ENCODE measurements at places on chromosomes 7 and 10.
A peak's percentile ranks its signal among the peaks of the same experiment; 100 is the strongest.

DNA sequence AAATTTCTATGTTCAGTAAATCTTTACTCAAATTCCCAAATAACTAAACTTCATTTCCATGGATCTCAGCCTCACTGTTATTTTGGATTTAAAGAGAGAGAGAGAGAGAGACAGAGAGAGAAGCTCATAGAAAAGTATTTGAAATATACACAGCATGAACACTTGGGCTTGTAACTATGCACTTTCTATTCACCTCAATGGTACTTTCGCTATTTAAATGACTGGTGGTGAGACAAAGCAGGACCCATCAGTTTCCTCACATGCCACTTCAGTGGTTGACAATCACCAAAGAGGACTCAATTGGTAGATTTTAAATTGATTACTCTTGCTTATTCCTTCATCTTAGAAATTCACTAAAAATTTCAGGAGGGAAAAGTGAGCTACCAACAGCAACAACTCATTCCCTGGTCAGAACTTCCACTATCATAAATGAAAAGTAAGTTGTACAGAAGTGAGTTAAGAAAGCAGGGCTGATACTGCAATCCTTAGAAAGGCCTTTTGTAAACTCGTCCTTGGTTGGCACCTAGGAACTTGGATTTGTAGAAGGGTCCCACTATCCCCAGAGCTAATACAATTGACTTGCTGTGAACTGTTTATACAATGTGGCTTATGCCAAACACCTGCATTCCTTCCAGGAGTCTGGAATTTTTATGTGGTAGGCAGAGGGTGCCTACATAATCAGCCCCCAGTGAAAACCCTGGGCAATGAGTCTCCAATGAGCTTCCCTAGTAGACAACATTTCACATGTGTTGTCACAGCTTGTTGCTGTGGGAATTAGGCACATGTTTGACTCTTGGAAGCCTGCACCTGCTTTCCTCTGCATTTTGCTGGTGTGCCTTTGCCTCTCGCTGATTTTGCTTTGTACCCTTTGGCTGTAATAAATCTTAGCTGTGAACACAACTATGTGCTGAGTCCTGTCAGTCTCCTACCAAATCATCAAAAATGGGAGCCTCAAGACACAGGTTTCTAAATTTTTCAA lies 10.8 kb downstream of the ERLIN1 start:
- no peak for DNase-seq

DNA sequence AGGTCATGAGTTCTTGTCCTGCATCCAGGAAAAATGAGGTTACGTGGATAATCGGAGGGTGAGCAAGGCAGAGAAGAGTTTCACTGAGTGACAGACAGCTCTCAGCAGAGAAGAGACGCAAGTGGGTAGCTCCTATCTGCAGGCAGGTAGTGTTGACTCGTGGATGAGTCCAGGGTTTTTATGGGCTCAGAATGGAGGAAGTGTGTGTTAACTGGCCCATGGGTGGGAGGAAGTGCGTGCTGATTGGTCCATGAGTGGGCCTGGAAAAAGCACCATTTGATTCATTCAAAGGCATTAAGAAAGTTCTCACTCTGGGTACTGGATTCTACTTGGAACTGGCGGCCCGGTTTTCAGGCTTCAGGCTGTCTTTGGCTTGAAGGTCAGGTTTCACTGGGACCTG lies 4.8 kb upstream of the DMTF1 start:
- DNase-seq = no peak

GRCh38 chr7:100506356-100506923 lies 22.7 kb downstream of the NYAP1 start:
- no peak for DNase-seq

DNA sequence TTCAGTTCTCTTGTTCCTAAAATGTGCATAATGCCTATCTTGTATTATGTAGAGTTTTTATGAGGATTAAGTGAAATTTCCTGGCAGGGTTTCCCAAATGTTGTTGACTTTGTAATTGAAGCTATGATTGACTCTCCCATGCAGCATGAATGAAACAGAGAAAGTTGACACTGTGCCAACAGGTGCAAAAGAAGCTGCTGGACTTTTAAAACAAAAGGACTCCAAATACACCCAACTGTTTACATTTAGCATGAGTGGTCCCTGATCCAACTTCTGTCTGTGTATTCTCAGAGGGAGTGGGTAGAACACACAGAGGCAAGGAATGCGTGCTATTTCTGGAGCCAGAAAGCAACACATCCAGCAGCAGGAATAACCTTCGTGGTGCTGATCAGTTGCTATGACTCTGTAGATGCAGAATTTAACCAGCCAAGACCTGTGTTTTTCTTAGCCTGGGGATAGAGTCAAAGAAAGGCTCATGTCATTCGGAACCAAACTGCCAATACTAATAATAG lies 14.4 kb upstream of the RBM20 start:
- DNase-seq = peak; percentile 84

- DNase-seq = no peak
Measured at GRCh38 chr10:82191653-82192052, 316.7 kb downstream of the NRG3 start.

DNA sequence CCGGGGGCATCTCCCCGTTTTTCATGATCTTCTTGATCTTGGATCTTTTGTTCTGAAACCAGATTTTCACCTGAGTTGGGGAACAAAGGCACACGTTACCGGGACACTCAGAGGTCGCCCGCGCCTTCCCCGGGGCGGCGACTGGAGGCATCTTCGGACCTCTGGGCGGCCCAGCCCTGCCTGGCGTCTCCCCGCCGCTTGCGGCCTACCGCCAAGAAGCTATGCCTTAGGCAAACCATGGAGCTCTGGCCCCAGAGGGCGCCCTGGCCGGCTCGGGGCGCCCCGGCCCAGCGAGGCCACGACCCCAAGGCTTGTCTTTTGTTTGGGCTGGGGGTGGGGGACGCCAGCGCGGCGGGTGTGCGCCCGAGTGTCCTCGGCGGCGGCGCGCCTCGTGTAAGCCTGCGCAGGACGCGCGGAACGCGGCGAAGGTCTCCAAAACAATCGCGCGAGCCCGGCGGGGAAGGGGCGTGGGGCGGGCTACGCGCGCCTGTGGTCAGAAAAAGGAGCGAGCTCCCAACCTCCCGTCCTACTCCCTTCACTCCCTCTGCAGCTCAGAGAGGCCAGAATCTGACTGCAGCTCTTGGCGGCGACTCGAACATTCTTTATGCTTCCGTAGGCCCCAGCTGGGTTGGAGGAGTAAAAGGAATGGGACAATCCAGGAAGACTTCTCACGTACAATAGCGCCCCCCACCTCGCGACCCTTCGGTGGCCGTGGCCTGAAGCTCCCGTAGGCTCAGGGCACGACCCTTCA lies 3.5 kb downstream of the DLX5 start:
- no peak for DNase-seq

- DNase-seq = no peak
Measured at GRCh38 chr10:70321897-70322890, 38.4 kb upstream of the NPFFR1 start.

GRCh38 chr10:93032105-93032808 lies 28.3 kb upstream of the CYP26C1 start:
- no peak for DNase-seq

DNA sequence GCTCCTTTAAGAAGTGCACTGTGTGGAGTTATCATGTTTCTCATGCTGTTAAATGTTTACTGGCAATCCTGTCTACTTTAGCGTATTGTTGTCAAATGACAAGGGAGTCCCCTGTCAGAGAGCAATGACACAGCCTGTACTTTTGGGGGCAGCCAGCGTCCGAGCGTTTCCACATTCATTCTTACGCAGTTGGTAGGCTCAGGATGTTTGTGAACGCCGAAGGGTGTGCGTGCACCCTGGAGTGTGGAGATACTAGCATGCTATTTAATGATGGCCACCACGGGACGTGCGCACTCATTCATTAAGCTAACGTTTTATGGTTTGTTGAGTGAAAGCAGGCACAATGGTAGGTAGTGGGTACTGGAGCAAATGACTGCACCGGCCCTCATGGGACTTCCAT lies 48.0 kb downstream of the CUX1 start:
- no peak for DNase-seq

DNA sequence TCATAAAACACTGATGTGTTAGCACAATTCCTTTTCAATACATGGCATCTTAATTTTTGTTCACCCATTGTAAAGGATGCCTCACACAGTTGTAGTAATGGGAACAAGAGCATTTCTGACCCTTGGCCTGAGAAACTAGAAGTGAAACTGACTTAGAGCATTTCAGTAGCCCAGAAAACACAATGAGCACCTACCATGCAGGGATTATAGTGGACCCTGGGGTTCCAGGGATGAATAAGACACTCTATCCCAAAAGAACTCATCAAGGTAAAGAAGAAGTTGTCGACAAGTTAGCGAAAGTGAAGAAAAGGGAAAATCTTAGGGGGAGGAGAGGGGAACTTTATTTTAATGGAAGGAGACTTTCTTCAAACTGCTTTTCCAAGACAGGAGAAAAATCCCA lies 125.6 kb downstream of the NT5C2 start:
- DNase-seq = no peak

GRCh38 chr7:1227814-1228544 lies 4.7 kb upstream of the UNCX start:
- no peak for DNase-seq

GRCh38 chr10:112218960-112219359 lies 35.4 kb upstream of the GPAM start:
- no peak for DNase-seq

DNA sequence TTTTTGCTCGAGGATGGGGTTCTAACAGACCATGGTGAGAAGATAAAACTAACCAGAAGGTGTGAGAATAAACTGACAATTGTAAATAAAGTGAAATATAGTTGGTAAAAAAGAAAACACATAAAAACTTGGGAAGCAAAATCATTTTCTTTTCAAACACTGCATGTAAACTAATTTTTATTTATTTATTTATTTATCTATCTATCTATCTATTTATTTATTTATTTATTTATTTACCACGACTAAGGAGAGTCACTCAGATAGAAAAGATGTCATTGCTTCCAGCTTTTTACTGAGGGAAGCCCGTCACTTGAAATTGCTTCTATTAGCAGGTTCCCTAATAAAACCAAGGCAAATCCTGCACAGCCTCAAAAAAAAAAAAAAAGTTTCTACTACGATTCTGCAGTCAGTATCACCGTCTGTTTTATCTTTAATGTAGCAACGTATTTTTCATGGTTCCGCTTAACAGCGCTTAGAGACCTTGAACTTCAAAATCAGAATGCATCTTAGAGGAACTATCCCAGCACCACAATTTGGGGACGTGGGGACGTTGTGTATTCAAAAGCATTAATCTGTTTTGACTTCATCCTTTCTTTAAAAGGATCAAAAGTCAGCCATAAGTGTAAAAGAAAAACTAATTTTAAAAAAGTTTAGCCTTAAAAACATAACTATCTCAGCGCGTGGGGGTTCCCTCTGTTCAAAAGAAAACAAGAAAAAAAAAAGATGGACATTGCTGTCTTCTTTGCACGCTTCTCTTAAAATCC lies 33.3 kb upstream of the EBLN1 start:
- DNase-seq = no peak

DNA sequence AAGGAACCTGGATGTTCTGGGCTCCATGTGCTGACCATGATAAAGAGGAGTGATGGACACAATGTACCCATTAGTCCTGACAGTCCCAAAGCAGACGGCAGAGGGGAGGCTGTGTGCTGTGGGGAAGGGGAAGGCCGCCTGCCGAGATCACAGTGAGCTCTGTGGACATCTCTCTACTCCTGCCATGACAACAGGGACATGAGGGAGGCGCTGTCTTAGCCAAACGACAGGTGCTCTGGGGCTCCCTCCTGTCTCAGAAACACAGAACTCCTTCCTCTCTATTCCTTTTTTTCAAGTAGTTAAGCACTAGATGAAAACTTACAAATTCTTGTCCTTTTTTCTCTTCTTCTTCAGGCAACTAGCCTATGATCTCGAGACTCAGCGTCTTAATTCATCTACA lies 113.1 kb downstream of the RNF32 start:
- no peak for DNase-seq

DNA sequence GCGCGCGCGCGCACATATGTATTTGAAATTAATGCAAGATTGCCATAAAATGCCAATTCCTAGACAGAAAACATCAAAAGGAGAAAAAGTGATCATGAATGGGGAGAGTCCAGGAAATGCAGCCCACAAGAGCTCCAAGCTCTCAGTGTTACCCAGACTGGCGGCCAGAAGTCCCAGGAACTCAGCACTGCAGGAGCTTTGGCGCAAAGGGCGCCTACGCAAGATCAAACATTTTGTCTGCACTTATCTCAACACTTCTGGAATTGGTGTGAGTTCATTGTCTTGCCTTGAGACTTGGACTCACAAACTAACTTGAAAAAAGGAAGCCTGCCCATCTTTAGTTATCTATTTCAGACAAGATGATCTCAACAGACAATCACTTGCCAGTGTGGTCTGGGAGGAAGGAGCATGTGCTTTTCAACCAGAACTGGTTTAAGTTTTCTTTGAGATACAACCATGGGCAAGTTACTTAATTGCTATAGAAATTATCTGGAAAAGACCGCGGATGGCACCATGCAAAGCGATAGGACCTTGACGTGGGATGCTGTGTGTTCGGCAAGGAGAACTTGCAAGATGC lies 77.2 kb downstream of the KIAA1549 start:
- DNase-seq = no peak

- no peak for DNase-seq
Measured at GRCh38 chr7:44124822-44125202, 1.5 kb upstream of the POLD2 start.

GRCh38 chr7:66927348-66927948 lies 6.4 kb downstream of the TMEM248 start:
- DNase-seq = no peak

Measured in NCI-H1105 (cell line).